ENCODE measurements at places on chromosomes 11 and 22.

DNA sequence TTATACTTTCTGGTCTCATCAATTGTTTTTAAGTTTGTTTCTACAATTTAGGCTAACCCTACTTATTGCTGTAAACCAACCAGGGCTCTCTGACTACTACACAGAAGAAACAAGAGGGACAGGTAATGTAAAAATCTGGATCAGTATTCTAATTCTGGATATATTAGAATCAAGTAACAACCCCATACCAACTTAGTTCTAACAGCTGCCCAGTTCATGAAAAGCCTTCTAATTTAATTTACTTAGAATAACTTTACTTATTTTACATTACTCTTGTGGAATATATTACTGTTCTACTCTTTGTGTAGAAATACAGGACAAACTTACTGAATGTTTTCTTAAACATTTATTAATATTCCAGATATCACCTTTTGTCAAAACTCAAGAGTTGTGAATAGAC lies 45.5 kb upstream of the DBX1 start:
- DNase-seq: no peak

- DNase-seq: no peak
Measured at GRCh38 chr11:108871867-108872266, 207.0 kb downstream of the DDX10 start.

DNA sequence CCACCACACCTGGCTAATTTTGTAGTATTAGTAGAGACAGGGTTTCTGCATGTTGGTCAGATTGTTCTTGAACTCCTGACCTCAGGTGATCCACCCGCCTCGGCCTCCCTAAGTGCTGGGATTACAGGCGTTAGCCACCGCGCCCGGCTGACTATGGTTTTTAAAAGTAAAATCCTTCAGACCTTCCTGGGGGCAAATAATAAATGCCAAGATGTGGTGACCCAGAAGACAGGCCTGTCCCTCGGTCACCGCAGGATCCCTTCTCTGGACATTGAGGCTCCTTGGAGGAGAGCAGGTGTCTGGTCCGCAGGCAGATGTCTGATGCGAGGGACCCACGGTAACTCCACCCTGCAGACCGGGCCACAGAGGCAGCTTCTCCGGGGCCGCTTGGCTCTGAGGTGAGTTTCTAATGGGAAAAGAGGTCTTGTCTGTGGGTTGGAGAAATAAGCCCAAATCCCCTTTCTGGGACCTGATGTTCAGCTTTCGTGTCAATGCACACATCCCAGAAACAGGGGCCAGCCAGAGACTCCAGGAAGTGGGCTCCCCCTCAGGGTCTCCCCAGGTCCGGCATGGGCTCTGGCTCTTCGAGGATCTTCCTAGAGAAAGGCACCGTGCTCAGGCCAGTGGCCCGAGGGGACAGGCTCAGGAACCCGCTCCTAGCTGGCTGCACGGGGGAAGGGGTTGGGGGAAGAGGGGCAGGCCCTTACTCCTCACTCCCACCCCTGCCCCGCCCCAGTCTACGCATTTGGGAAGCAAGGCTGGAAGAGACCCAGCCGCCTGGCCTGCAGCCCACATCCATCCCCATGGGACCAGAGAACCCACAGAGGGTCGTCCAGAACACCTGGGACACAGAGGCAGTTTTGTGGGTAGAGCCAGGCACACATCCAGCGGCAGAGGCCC lies 100.6 kb downstream of the WNT7B start:
- DNase-seq: no peak

DNA sequence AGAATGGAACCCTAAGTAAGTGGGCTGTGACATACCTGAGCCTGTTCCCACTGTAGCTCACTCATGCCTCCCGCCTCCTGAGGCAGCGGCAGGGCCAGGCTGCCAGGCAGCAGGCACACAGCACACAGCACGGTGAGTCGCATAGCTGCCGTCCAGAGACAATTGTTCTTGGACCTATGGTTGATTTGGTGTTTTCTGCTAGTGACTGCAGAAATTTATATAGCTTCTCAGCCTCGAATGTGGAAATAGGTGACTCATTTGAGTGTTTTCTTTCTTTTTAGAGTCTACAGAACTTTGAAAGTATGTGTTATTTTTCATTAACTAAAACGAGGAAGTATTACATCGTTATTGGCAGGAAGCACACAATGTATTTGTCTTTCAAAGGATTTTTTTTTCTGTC lies at the start of gene MMP7:
MMP7 (minus strand) TSS at position 190 of the 400 bp plus-strand sequence; CDS start at position 143, 47 bp downstream.
- no peak for DNase-seq

- DNase-seq: peak; percentile 40
Measured at GRCh38 chr11:134331354-134332188, at the start of gene GLB1L2. TSS of gene GLB1L2 (plus strand) at chr11:134331988. CDS start at chr11:134332062, 74 bp downstream.

- DNase-seq: no peak
Measured at GRCh38 chr11:116931206-116931953, 94.0 kb upstream of the APOA1 start.

- DNase-seq: no peak
Measured at GRCh38 chr11:8199676-8200075, 30.9 kb upstream of the RIC3 start.

GRCh38 chr22:44997060-44997459 lies 12.7 kb downstream of the PHF21B start:
- DNase-seq: no peak

DNA sequence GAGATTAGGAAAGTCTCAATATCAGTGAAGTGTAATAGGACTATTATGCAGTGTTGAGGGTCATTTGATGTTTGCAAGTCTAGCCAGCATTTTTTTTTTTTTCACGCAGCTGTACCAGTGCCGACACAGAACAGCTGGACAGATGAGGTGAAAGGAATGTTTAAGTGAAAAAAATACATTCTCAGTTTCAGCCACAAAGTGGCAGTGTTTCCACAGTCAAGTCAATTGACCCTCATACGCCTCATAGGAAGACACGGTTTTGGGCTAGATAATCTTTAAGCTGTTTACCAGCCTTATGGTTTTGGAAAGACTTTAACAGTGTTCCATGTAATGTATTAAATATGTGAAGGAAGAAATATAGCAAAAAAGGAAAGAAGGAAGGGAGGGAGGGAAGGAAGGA lies 349.9 kb upstream of the ANO3 start:
- DNase-seq: no peak

- no peak for DNase-seq
Measured at GRCh38 chr22:36937319-36938027, 24.0 kb downstream of the CSF2RB start.

GRCh38 chr11:46249938-46250744 lies 27.3 kb upstream of the CREB3L1 start:
- DNase-seq: no peak

- peak; percentile 82 for DNase-seq
Measured at GRCh38 chr22:30863081-30863833, 105.3 kb downstream of the MORC2 start.

DNA sequence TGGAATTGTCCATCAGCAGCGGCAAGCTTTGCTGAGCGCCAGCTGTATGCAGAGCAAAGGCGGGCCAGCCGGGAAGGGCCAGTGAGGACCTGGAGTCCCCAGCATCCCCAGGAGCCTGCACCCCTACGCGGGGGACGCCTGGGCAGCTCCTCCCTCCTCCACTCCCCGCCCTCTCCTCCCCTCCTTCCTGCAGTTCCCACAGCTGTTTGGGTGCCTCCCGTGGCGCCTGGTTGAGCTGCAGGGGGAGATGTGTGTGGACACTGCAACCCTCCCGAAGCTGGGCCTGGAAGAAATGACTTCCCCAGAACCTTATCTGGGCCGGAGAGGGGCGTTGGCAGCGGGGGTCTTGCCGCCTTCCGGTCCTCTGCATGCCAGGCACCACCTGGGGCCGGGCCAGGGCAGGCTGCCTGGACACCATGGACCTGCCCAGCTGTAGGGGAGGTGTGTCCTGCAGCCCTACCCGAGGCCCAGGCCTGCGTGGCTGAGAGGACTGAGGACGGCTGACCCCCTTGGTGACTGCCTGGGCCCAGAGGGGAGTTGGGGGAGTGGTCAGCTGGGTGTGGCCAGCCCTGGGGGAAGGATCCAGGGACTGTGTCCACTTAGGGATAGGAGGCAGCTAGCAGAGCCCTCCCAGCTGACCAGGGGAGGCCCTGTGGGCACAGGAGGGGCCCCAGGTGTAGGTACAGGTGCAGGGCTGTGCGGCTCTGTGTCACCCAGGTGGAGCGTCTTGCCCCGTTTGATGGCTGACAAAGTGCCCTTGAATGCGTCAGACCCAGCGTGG lies 16.8 kb upstream of the MUC6 start:
- DNase-seq: no peak

DNA sequence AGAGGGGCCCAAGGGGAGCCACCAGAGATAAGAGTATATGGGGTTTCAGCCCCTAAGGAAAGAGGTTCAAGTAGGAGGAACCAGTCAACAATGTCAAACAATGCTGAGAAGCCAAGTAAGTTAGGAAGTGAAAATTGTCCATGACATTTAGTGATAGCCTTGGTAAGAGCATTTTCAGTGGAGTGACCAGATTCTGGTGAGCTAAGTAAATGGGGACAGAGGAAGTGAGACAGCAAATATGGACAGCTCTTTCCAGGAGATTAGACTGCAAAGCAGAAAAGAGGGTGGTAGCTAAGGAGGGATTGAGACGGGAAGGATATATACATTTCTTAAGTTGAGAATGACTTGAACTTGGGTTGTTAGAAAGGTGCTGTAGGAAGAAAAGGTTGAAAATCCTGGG lies 22.9 kb downstream of the POLD3 start:
- DNase-seq: no peak

GRCh38 chr22:33896154-33896553 lies 24.1 kb downstream of the LARGE1 start:
- no peak for DNase-seq

GRCh38 chr11:124759266-124760204 lies 2.6 kb downstream of the ESAM start:
- DNase-seq: no peak

DNA sequence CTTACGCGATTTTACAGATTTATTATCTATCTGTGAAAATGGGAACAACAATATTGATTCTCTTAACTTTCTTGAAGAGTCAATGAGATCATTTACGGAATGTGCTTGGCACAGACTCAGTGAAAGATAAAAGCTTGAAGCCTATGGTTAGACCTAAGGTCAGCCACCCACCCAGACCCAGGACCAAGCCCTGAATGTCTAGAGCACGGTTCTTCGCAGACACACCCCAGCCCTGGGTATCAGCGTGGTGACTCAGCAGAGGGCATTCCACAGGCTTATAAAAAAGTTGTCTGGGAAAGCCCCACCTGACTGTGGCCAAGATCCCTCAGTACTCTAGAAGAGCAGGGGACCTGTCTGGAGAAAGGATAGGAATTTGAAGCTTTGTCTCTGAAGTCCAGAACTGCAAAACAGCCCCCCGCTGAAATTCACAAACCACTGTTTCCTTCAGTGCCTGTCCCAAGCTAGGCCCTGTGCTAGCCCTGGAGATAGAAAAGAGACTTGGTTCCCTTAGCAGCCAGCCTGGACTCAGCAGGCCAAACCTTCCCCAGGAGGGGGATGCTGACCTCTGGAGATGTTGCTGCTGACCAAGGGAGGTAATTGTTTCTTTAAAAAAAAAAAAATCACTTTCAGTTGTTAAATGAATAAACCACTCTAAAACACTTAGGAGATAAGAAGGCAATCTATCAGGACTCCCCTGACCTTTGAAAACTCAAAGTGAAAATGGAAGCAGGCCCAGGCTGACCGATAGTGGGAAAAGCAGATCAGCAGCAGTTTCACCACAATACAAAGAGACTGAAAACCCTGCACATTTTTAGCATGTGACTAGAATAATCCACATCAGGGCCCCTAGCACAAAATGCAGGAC lies 114.0 kb downstream of the ABTB2 start:
- DNase-seq: no peak

DNA sequence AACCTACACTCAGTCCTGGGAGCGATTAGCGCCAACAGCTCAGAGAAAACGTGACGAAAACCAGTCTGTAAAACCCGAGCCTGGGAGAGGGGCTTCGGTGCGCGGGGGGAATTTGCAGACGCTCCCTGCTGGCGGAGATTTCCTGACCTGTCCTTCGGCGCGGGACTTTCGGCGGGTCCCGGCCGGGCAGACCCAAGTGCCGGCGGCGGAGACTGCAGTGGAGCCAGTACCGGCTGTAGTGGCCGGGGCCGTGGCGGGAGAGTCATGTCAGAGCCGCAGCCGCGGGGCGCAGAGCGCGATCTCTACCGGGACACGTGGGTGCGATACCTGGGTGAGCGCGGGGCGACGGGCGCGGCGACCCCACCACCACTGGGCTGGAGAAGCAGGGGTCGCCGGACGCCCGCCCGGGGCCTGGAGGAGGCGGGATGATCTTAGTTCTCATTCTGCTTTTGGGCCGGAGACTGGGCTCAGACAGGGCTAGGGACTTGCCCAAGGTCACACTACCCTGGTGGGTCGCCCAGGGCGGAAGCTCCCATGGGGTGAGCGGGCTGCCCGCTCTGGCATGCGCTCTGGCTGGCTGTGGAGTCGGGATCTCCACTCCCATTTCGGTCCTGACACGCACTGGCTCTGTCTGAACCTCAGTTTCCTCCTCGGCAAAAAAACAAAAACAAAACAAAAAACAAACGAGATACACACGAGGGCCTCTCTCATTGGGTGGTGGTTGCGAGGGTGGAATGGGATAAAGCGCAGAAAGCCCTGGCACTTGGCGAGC lies at the start of gene MTFP1:
MTFP1 (plus strand) TSS at position 153 of the 772 bp plus-strand sequence; CDS start at position 265, 112 bp downstream.
- peak; percentile 54 for DNase-seq

DNA sequence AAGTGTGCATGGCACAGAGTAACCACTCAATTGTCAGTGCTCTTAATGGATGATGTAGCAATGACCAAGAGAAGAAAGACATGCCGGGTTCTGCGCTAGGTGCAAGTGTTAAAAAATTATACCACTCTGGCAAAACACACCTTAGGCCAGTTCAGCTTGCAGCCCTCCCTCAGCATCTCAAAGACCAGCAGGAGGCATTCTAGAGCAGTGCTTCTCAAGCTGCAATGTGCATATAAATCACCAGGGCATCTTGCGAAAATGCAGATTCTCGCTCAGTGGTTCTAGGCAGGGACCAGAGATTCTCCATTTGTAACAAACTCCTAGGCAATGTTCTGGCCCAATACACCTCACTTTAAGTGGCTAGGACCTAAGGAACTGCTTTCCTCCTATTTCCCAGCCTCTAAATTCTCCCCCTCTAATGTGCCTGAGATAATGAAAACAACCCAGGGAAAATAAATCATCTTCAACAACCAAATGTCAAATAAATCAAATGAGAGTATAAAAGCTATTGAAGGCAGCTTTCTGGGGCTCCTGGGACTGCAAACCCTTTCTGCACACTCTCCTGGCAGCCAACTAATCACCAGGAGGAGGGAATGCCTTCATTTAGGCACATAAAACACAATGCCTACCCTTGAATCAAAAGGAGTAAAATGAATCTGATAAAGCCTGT lies 337.2 kb upstream of the API5 start:
- no peak for DNase-seq

Measured in HuH-7.5 (cell line).